Activated CD4-positive, alpha-beta T cell treated with anti-CD3 and anti-CD28 coated beads for 36 hours (primary cell): ENCODE measurements at places on chromosomes 11 and 22. TPM values are rescaled to one million over a fixed set of nuclear protein-coding genes. Genes with fewer than 3 reads are reported as not detected.

The TSPAN18 gene
- total RNA-seq, result 1.4 TPM

The C11orf87 gene
- total RNA-seq, result not detected

The PIH1D2 gene
- 0.61 TPM for total RNA-seq

The GLYAT gene
- total RNA-seq, result not detected

The RASSF7 gene
- 16.8 TPM for total RNA-seq

The LINC01488 gene
- not detected for total RNA-seq

The MPEG1 gene
- total RNA-seq, result not detected

The P2RX6 gene
- total RNA-seq, result 0.25 TPM

The TTC17 gene
- total RNA-seq, result 50.0 TPM

The SPON1 gene
- 0.26 TPM for total RNA-seq

The SMIM35 gene
- total RNA-seq, result not detected

DNA sequence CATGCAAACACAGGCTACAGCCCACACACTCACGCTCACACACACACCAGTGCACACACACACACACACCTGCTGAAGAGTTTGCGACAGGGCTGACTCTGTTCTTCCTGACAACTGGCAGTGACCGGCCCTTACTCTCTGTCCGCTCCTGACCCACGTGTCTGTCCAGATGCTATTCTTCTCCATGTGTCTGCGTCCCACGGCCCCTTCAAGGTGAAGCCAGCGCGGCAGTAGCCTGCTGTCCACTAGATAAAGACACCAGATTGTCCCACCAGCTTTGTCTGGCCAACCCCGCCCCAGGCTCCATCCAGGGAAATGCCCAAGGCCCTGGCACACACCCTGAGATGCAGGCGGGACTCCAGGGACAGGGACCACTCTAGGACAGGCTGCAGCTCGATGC is 713.9 kb downstream of the BRD1 start:
- no peak for DNase-seq

- DNase-seq, result no peak
Observed at GRCh38 chr11:25615069-25615468, 716.9 kb upstream of the ANO3 start.

DNA sequence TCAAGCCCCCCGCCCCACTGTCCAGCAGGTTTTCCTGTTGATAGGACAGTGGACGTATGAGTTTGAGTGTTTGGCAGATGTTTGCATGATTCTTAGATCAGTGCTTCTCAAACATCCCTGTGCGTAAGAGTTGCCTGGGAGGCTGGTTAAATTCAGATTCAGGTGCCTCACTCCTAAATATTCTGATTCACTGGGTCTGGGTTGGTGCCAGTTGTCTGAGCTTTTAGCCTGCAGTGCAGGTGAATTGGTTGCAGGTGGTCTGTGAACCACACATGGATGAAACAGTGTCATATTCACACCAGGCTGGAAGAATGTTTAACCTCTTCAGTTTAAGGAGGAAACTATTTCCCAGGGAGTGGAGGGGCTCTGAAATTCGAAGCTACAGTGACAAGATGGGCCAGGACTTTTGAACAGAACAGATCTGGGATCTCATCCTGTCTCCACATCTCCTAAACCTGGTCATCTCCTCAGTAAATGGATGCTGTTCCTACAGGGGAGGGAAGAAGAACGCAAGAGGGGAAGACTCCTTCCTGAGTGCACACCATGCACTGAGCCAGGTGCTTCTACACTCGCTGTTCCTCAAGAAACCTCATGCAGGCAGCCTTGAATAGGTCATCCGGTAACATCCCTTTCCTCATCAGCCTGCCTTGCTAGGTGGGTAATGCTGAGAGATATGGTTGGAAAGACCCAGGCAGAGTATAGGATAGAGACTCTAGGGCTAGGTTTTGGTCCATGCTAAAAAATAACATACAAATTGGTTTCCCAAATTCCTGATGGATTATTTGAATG is 47.8 kb downstream of the TEAD1 start:
- DNase-seq, result no peak

DNA sequence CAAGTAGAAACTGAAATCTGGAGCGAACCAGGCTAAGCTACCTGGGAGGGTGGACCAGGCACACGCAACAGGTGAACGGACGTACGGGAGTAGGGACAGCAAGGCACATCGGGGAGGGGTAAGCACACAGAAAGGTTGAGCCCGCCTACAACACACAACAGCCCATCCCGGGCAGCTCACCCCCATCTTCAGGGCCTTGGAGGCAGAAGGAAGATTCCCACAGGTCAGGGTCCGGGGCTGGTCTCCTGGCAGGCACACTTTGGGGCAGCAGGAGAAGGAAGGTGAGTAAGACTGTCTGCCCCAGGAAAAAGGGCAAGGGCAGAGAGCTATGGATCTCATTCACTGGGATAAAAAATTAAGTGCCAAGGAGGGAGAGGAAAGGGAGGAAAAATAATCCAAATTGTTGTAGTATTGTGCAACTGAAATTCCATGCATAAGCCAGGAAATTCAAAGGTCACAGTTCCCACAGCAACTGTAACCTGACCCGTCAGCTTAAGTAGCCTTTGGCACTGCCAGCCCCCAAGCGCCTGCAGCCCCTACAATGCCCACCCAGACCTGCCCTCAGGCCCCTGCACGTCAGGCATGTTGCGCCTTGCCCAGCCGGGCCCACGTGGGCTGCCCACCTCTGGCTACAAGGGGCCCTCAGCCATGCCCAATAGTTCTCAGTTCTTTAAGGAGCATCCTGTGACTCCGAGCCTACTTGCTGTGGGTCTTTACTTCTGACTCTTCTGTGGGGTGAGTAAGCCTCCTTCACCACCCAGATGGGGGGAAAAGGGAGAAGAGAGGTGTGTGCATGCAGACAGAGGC is 51.8 kb downstream of the MICAL3 start:
- no peak for DNase-seq

- DNase-seq, result no peak
Observed at GRCh38 chr11:45560155-45560912, 105.1 kb downstream of the CHST1 start.

DNA sequence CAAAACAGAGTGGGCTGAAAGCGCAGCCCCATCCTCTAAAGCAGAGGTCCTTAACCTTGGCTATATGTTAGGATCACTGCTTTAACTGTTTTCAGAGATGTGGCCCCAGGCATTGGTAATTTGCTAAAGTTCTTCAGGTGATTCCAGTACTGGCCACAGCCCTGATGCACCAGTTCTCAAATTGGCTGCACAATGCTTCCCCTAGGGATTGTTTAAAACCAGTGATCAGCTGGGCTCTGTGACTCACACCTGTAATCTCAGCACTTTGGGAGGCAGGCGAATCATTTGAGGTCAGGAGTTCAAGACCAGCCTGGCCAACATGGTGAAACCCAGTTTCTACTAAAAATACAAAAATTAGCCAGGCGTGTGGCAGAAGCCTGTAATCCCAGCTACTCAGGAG is 8.4 kb upstream of the IRAG1 start:
- DNase-seq, result no peak

- no peak for DNase-seq
Observed at GRCh38 chr11:60631944-60632343, 67.5 kb upstream of the MS4A8 start.

DNA sequence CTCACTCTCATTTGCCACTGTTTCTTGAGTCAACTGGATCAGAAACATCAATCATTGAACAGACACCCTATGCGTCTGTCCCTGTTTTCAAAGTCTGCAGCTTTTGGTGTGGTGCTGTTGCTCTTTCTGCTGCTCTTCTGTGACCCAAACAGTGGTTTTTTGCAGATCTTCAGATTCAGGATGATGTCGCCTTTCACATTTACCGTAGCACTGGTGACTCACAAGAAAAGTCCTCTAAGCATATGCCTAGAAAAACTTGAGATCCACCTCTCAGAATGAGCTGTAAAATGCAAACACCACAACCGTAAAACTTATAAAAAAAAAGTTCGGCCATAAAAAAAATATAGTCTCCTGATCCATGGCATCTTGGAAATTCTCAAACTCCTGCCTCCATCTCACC is 400.4 kb downstream of the NTM start:
- no peak for DNase-seq

GRCh38 chr11:76203131-76203925 is 3.0 kb downstream of the WNT11 start:
- no peak for DNase-seq

GRCh38 chr22:37188901-37189466 is 937 bp upstream of the C1QTNF6 start:
- DNase-seq, result no peak

DNA sequence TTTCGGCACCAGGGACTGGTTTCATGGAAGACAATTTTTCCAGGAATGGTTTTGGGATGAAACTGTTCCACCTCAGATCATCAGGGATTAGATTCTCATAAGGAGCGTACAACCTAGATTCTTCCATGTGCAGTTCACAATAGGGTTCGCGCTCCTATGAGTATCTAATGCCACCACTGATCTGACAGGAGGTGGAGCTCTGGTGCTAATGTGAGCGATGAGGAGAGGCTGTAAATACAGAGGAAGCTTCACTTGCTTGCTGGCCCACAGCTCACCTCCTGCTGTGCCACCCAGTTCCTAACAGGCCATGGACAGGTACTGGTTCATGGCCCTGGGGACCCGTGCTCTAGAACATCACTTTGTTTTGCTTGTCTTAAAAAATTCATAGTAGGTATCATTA is 41.8 kb upstream of the AMPD3 start:
- peak; percentile 70 for DNase-seq

GRCh38 chr11:58003591-58003990 is 20.1 kb upstream of the OR9Q1 start:
- DNase-seq, result no peak

GRCh38 chr11:44760917-44761550 is 34.3 kb downstream of the TSPAN18 start:
- DNase-seq, result no peak

DNA sequence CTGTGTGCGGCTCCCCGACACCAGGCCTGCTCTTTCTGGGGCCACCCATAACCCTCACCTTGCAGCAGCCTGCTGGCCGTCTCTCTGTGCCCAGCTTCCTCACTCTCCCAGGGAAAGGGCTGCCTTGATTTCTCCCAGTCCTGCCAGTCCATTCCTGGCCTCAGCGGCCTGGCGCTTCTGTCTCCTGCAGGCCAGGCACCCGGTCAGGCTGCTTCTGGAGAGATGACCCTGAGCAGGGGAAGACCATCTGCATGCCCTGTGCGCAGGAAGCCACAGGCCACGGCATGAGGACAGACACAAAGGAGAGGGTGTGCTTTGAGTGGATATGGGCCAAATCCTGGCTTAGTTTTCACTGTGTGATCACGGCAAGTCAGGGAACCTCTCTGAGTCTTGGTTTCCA is 86.2 kb downstream of the TSPAN18 start:
- DNase-seq, result no peak

DNA sequence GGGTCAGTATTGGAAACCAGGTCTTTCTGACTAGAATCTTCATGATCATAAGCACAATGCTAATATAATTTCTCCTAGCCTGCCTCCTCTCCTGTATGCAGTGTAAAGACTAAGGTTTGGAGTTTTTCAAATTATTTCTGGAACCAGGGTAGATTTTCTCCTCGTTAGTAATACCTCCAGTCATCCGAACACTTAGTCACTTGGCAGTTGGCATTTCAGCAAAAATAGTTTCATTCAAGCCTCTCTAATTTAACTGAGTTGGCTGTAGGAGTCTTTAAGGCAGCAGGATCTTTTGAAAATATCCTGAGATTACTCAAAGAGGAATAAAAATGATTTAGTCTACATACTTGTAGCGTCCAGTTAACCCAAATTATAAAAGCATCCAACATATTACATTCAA is 6.3 kb downstream of the TYR start:
- DNase-seq, result no peak

DNA sequence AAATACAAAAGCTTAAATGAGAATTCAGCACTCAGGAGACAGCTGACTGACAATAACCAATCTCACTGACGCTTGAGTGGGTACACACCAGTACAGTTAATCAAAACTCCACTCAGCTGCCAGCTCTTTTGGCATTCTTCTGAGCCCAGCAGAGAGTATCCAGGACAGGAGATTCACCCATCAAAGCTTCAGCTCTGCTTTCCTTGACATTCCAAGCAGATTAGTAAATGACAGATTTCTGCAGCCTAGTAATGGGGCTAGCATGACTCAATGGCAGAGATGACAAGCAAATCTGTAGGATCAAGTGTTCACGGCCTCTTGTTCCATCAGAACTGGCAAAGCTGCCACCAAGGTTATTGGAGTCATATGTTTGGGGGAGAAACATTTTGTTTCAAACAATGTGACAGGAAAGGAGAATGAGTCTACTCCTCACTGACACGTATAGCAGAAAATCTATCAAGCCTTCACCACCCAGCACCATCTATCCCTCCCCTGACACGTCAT is 420.0 kb downstream of the DYNC2H1 start:
- DNase-seq, result no peak

GRCh38 chr22:48902983-48903650 is 924.6 kb downstream of the BRD1 start:
- DNase-seq, result no peak

GRCh38 chr11:13102513-13102840 is 93.4 kb downstream of the RASSF10 start:
- DNase-seq, result no peak
